ENCODE measurements at places on chromosomes 6 and 20.
A peak's percentile ranks its signal among the peaks of the same experiment; 100 is the strongest.

GRCh38 chr6:32627831-32628230, 9.4 kb upstream of the HLA-DQA1 start:
- DNase-seq: no peak

GRCh38 chr6:117542493-117542892, 59.8 kb downstream of the GOPC start:
- DNase-seq: no peak

DNA sequence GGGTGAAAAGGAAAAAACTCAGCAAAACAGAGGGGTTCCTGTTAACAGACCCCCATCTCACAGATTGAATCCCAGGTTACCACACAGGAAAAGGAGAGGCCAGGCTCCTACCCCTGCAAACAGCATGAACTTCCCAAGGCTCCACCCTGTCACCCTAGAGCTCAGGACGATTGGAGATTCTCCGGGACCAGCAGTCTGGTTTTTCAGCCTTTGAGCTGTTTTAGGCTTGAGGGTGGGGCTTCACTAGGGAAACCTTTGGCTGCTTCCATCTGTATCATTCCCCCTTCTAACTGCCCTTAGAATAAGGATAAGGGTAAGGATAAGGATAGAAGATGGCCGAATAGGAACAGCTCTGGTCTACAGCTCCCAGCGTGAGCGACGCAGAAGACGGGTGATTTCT, 16.0 kb downstream of the C6orf58 start:
- DNase-seq: no peak

DNA sequence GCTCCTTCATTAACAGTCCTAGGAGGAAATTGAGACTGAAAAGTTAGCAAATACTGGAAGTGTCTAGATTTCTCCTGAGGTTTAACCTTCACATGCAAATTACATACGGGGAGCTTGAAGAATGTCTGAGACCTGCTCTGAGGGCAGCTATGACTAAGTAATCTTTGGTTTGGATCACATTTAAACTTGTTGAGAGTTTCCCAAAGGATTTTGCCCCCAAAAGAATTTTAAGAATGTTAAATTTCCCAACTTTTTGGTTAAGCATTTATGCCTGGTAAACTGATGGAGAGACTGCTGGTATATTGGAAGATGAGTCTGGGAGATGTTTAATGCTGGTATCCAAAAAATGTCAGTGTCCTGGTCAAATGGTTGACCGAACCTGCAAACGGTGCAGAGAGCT, 97.0 kb downstream of the RREB1 start:
- no peak for DNase-seq

DNA sequence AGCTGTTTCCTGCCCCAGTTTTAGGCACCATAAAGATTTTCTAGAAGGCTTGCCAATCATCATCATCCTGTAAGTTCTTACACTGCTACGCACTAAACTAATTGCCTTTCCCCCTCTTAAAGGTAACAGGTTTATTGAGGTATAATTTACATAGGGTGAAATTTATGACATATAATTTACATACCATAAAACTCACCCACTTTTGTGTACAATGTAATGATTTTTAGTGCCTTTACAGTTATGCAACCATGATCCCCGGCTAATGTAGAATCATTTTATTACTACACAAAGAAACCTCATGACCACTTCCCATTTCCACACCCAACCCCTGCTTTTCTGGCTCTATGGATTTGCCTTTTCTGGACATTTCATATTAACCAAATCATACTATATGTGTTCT, 21.1 kb downstream of the GCNT2 start:
- DNase-seq: no peak

GRCh38 chr20:10388597-10388996, 45.4 kb downstream of the MKKS start:
- DNase-seq: no peak

DNA sequence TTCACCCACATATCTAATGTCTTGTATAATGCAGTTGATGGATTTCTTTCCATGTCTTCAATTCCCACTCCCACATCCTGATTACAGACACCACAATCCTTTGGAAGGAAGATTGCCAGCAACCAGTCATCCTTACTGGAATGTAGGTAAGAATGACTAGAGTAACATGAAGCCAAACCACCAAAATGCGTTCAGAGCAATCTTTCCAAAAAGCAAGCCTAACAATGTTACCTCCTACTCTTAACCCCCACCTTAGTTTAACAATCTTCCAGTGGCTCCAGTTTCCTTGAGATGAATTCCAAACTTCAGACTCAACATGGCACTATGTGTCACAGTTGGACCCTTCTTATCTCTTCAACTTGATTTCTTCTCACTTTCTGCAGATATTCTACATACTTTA, 685.6 kb downstream of the DOK5 start:
- no peak for DNase-seq

DNA sequence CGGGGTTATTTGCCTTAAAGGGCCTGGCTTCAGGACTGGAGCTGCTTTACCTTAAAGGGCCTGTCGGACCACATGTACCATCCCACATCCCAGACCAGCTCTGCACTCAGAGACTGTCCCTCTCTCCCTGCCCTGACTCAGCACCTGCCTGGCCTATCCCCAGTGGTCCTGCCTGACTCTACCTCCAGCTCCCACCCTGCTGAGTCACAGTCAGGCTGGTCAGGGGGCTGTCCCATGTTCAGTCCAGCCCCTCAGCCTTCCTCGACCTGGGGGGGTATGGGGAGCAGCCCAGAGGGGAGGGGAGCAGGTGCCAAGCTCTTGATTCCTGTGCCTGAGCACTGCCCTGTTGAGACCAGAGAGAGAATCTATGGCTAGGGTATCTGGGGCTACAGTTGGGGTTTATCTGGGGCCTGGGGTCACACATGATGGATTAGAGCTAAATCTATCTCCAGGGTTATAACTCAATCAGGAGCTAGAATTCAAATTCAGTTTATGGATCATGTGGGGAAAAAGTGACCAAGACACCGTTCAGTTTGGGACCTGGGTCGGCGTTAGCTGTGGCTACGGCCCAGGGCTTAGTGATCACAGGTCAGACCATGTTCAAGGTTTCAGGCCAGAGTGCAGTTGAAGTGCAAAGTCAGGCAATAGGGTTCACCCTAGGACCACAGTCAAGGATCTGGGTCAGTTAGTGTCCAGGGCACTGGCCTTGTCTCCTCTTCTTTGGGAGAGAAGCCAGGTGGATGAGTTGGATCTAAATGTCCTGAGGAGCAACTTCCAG, 9.4 kb upstream of the TRIB3 start:
- no peak for DNase-seq

GRCh38 chr6:117483004-117483644, 650 bp downstream of the DCBLD1 start:
- DNase-seq: peak; percentile 51

GRCh38 chr6:99353126-99353525, 3.7 kb upstream of the FAXC start:
- DNase-seq: no peak

GRCh38 chr20:63000958-63001357, 5.8 kb downstream of the BHLHE23 start:
- DNase-seq: no peak

- DNase-seq: no peak
Observed at GRCh38 chr6:13689511-13690256, 22.0 kb downstream of the RANBP9 start.

DNA sequence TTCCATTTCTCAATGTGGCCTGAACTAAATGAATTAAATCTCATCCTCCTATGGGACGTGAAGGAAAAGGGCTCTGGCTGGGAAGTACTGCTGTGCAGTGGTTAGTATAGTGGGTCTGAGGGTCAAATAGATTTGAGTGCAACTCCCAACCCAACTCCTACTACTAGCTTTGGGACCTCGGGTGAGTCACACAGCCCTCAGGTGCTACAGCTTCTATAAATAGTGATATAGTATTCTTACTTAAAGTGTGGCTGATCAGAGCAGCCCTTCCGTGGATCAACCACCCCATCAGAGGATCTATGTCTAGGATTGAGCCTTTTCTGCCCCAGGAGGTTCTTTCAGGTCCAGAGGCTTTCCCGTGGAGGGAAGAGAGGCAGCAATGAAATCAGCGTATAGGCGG, 904 bp upstream of the UST start:
- DNase-seq: peak; percentile 31

- DNase-seq: no peak
Observed at GRCh38 chr20:9141070-9141469, 72.2 kb downstream of the PLCB4 start.

- DNase-seq: no peak
Observed at GRCh38 chr20:62928246-62928939, 2.1 kb upstream of the DIDO1 start.

GRCh38 chr6:43184268-43184985, 2.4 kb downstream of the CUL9 start:
- no peak for DNase-seq

GRCh38 chr6:44527181-44527580, 139.7 kb downstream of the CDC5L start:
- DNase-seq: no peak

- no peak for DNase-seq
Observed at GRCh38 chr20:40617594-40617993, 71.4 kb downstream of the MAFB start.

GRCh38 chr20:32329817-32330554, 28.1 kb upstream of the ASXL1 start:
- no peak for DNase-seq

DNA sequence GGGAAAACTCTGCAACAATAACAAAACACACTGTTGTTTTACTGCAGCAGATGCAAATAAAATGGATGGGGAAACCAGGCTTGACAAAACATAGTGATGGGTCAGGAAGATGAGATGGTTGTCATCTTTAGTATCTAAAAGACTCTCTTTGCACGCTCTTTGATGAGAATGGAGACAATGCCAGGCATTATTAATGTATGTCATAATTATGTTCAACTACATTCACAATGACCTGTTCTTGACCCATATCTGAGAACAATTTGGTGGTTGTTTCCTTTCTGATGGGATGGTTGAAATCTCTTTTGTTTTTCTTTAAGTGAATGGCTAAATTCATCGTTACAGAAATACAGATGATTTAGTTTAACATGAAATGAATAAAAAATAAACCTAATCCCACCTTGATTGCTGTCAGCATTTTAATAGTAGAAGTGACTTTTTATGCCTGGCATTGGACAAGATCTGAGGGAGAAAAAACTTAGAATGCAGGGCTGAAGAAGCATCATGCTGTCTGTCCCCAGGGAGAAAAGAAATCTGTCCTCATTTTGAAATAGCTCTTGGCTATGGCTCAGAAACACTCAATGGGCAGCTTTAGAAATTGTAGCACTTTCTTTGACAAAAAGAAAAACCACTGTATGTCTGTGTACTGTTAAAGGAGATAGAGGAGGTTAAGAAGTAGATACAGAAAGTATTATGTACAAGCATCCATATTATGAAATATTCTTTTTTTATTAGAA, 12.4 kb upstream of the GRIK2 start:
- DNase-seq: no peak

DNA sequence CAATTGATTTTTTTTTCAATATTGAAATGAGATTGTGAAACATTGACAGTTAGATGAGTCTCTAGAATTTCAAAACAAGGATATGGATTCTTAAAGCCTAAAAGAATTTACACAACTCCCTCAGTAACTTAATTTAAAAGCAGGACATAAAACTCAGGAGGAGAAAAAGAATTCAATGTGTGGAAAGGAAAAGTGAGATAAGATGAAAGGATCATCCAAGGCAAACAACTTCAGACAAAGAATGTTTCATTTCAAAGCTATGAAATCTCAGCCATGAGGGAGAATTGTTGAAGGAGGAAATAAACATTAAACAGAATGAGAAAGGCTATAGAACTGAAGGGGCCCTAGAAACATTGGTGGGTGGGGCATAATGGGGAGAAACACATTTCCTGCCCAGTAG, 191.7 kb upstream of the NOX3 start:
- DNase-seq: no peak

DNA sequence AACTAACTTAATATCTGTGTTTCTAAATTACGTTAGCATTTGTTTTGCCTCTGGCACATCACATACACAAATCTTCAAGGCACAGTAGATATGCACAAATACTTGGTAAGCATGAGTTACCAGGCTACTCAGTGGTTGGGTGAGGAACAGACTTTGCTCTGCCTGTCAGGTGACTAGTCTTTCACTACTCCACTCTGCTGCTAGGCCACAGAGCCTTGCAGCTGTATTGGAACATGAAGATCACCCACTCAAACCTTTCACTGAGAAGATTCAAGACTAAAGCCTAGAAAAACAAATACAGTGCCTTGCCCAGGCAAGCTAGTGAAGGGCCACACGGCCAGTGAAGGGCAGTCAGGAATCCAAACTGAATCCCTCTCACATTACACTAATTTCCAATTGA, 47.0 kb downstream of the DTNBP1 start:
- DNase-seq: no peak

DNA sequence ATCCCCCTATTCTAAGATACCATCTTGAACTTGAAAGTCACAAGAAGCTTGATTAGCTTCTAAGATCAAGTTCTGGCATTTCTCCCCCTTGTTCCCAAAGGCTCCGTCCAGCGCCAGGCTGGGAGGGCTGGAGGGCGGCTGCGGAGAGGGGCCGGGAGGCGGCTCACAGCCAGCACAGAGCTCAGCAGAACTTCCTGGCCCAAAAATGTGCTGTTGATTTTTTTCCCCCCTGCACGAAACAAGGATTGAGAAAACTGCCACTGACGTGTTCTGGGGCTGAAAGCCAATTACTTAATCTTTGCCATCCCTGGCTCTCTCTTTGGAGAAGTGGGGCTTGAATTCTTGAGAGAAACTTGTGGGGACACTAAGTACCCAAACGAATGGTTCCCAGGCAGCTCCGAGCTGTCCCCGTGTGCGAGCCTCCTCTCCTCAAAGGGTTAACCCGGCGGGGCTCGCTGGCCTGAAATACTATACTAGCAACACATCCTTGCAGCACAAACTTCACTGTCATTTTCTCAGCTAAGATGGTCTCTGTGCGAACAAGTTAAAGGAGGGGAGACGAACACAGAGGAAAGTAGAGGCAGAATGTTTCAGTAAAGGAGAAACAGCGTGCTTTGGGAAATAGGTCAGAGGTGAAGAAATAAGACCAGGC, 452 bp downstream of the TRAF3IP2 start:
- peak; percentile 47 for DNase-seq

GRCh38 chr6:91043751-91044150, 456.9 kb upstream of the MAP3K7 start:
- DNase-seq: no peak

DNA sequence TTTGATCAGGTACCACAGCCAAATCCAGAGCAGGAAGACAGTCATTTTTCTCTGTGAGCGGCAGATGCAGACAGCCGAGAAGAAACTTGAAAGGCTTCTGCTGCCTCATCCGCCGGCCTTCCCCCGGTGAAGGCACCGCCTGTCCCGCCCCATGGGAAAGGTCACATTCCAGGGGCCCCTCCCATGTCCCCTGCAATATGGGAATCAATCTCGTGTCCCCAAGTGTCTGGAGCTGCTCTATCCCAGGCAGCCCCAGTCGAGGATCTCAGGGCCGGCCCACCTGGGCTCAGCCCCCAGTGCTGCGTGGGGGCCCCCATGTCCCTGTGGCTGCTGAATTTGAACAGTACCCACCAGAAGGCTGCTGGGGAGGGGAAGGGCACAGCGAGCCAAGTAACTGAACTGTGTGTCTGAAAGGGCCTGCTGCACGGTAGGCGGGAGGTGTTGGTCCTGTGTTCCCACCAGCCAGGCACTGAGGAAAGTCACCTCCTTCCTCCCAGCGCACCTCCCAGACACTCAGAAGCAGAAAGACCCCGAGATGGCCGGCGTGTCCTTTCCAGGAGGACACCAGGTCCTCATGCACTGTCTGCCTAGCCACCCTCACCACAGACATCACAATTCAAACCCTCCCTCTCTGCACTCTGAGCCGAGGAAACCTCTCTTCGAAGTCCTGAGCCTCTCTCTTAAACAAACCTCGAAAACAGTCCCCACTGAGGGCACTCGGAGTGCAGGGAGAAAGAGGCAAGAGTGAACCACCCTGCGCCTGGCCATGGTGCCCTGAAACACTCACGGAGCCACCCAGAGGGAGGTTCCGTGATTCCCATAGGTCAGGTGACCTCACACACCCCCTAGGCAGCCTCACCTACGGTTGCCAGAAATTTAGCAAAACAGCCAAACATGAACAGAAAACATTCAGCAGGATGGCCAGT, 99.3 kb downstream of the PSMB1 start:
- no peak for DNase-seq

Data from LoVo (cell line).